Midbrain (tissue), 1 donor: ENCODE measurements at places on chromosomes 12 and 14.

GRCh38 chr12:31950492-31950891 is 8.7 kb upstream of the RESF1 start:
- no peak for DNase-seq

DNA sequence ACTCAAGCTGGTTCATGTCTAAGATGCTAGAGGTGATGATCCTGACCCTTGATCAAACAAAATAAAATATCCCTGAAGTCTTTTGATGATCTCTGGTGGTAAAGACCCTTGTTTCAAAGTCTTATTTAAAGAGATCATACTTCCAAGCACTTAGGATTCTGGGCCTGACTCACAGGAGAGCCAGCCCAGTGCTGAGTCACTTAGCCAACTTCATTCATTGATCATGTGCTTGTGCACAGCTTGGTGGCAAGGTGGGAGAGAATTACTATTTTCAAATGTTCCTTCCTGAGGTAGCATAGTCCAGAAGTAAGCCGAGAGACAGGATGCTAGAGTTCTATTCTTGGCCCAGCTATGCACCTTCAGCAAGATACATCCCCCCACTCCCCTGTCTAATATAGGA is 40.6 kb downstream of the SCN8A start:
- DNase-seq = no peak

- no peak for DNase-seq
Measured at GRCh38 chr14:74015963-74016362, 3.1 kb downstream of the ENTPD5 start.

DNA sequence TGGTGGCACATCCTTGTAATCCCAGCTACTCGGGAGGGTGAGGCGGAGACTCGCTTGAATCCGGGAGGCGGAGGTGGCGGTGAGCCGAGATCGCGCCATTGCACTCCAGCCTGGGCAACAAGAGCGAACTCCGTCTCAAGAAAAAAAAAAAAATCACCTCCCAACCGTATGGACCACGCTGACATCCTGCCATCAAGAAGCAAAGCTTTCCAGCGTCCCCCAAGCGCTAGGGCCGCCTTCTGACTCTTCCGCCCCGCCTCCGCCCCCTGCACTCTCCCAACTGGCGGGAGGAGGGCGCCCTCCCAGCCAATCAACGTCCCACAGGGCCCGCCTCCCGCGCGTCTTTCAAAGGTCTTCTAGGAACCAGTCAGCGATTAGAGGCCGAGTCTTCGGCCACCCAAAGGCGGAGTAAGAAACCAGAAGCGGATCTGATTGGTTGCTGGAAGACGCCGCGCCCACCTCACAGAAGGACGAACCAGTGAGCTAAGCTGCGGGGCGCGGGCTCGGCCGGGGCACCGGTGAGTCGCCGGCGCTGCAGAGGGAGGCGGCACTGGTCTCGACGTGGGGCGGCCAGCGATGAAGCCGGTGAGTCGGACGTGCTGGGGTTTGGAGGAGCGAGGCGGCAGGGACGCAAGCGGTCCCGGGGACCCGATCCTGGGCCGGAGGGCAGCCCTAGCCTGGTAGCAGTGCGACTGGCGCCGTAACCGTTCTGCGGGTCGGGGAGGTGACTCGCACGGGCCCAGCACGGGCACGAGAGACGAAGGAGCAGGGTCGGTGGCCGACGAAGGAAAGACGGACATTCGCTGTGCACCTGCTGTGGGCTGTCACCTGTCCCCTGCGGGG is at the start of gene CDKN3:
Gene CDKN3, plus strand, starts transcription at position 515 of the 843 bp plus-strand sequence. Its CDS starts 62 bp downstream, at position 577.
- peak; percentile 99 for DNase-seq

- DNase-seq = peak; percentile 1
Measured at GRCh38 chr14:55846826-55847446, 266.9 kb downstream of the KTN1 start.

GRCh38 chr12:49470986-49471385 is 67.8 kb upstream of the KCNH3 start:
- DNase-seq = no peak

- no peak for DNase-seq
Measured at GRCh38 chr12:32264961-32265360, 134.4 kb upstream of the FGD4 start.

DNA sequence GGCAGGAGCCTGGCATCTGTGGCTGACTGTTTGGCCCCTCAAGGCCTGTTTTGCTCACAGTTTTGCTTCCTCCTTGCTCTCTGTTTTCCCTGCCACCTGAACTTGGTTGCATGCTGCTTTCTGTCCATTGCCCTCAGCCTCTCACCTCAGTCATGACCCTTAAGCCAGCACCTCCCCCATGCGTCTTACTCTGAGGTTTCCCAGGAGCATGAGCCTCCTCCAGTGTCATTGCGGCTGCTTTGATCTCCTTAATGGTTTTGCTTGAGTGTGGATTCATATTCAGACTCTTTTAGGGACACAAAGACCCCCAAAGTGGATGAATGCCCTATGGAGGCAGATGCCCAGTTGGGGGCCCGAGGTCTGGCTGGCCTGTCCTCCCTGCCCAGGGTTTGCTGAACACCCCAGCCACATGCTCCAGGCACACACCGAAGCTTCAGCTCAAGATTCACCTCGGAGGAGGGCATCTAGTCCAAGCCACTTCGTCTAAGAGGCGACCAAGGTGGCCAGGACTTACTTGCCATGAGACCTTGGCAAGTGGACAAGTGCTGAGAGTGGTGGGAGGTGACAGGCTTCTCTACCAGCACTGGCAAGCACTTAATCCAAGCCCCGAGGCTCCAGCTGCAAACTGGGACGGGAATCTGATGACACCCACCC is 95.4 kb upstream of the DIO3 start:
- DNase-seq = no peak
